ENCODE measurements at places on chromosomes 7 and 10.

DNA sequence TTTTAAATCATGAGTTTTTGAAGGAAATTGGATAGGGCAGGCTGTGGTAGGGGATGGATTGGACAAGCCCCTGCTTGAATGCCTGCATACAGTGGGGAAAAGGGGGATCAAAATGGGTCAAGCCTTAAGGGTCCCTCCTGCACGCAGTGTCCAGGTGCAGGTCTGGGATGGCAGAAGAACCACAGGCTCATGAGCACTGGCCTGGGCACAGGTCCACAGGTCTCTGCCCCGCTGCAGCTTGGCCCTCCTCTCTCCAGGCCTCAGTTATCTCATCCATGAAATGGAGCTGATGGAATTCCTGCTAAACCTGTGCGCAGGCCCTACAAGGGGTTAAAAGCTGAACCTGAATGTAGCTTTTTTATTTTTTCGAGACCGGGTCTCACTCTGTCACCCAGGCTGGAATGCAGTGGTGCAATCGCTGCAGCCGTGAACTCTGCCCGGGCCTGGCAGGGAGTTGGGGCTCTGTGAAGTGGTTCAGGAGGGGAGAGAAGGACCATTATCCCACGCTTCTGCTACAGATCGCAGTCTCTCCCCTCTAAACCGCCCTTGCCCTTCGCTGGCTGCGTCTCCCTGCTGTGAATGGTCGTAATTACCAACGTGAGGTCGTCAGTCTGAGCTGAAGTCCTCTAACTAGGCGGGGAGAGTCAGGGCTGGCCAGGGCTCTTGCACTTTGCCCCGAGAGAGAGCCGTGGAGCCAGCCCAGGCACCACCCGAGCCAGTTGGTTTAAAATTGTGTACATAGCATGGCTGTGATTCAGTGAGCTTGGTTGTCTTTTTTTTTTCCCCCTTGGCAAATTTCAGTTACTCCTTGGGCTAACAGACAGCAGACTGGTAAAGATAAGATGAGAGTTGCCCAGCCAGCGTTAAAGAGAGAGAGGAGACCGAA, 77.5 kb upstream of the GTF2I start:
- DNase-seq = no peak

GRCh38 chr7:25949736-25950487, 202.1 kb upstream of the NFE2L3 start:
- DNase-seq = no peak

GRCh38 chr10:30014511-30014910, 44.9 kb downstream of the JCAD start:
- no peak for DNase-seq

DNA sequence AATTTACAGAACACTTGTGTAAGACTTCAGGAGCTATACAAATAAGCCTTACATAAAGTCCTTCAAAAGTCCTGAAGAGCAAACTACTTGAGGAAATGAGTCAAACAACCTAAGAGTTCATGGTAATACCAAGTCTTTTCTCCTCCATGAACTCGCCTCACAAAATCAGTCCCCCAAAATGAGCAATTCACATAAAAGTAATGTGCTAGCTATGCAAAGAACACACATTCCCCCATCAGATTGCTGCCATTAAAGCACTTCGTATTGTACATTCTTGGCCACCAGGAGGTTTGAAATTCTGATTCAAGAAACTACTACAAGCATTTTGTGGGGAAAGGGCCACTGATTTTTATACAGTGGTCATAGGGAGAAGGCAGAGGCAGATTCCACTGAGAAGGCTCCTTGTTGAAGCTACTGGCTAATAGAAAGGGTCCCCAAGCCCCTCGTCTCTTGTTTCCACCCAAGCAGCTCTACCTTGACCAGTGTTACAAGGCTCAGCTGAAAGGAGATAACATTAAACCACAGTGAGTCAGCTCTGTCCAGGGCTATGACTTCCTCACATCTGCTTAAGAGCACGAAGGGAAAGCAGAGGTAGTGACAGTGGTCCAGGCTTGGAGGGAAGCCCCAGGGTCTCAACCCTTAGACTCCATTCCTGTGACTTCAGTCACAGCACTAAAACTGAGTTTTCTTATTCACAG, 115.2 kb upstream of the CDK1 start:
- no peak for DNase-seq

- DNase-seq = no peak
These were observed 81.4 kb downstream of the ZNF33B start for GRCh38 chr10:42556931-42557330.

DNA sequence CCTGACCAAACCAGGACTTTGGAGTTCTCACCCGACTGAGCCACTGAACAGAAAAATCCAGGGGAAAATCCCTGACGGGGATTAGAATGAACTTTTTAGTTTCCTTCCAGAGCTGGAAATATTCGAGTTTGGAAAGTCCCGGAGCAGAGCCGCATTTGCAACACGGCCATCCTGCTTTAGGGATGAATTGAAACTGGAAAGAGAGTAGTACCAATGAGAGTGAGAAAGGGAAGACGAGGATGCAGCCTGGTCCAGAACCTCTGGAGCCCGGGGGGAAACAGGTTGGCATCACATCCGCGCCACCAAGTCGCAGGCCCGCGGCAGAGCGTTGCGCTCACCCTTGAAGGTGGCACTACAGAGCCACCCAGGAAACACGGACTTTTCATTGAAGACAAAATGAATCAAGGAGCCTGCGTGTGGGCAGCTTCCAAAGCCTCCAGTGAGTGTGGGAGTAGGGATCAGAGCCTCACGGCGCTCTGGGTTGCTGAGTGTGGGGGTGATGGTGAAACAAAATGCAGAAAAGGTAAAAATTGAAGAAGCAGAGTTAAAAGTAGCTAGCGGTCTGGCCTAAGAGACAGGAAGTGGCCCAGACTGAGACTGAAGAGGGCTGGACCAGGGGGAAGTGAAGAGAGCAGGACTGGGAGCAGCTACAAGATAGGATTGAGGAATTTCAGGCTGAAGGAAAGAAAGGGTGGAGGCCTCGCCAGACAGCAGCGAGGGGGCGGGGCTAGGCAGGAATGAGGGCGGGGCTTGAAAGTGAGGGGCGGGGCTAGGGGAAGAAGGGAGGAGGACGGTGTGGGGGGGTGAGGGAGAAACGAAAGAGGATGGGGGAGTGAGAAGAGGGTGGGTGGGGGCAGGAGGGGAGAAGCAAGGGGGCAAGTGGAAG, 1.8 kb downstream of the SMURF1 start:
- no peak for DNase-seq

GRCh38 chr10:124612611-124613498, 131.3 kb downstream of the FAM53B start:
- DNase-seq = no peak

DNA sequence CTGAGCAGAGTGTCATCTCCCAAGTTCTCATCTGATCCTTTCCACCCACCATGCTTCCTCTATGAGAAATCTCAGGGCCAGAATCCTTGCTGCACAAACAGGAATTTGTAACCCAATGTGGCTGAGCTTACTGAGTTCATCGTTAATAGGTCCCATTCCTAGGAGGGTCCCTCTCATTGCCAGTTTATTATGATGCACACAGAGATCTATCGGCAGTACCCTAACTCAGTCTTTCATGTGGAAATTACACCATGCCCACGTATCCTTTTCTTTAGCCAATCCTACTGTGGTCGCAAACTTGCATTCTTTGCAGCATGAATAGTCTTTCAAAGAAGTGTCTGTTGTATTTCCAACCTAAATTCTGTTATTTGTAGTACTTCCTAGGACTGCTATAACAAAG, 12.1 kb downstream of the TMEM236 start:
- no peak for DNase-seq

DNA sequence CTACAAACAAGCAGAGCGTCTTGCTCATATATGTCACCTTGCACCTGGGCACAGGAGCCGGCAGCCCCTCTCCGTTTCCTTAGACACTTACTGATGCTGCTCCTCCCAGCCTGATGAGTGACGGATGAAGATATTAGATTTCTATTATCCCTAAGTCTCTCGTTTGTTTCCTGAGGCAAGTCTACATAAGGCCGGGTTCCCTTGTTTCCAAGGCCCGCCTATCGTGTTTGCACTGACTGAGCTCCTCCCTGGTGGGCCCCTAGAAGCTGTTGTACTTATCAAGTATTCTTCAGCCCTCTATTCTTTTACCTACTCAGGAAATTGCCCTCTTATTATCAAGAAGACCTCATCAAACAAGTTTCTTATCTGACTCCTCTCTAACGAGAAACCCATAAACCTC, 18.5 kb downstream of the SH3PXD2A start:
- no peak for DNase-seq

- DNase-seq = no peak
These were observed 37.2 kb downstream of the RAPGEF5 start for GRCh38 chr7:22319424-22320403.

- no peak for DNase-seq
These were observed 140.6 kb downstream of the COBL start for GRCh38 chr7:51175992-51176388.

DNA sequence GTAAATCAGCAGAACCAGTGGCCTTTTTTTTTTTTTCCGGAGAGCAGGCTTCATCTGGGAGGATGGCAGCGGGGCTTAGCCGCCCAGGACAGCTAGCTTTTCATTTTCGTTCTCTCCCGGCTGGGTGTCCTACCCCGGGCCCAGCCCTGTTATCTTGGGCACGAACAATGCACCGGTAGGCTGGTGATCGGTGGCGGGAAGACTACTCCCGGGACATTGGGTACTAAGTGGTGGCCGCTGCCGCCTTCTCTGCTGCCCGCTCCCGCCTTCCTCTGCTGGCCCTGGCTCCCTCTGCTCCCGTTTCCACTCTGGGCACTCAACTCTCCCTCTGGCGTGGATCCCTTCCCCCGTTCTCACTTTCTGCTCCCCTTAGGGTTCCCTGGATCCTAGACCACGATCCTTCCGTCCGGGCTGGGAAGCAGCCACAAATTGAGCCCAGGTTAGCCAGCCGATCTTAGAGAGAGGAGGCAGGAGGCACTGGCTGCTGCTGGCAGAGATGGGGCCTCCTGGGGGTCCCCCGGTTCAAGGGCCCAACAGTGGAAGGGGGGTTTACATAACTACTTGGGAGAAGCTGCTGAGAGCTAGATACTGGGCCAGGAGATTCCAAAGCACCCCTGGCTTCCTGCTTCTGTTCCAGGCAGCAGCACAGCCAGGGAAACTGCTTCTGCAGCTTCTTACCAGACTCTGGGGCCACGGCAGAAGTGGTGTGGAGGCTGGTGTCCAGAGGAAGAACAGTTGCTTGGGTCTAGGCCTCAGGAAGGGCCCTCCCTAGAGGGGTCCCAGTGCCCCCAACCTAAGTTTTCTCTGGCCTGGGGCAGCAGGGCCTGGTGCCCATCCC, 1.8 kb downstream of the TLX1 start:
- no peak for DNase-seq

GRCh38 chr7:133723044-133723443, 404.1 kb upstream of the LRGUK start:
- DNase-seq = no peak

- DNase-seq = no peak
These were observed 18.4 kb upstream of the GOLGA7B start for GRCh38 chr10:97831259-97831658.

GRCh38 chr7:72140566-72140965, 271.6 kb downstream of the CALN1 start:
- DNase-seq = no peak

GRCh38 chr10:101841826-101842225, 1.8 kb downstream of the KCNIP2 start:
- DNase-seq = no peak

DNA sequence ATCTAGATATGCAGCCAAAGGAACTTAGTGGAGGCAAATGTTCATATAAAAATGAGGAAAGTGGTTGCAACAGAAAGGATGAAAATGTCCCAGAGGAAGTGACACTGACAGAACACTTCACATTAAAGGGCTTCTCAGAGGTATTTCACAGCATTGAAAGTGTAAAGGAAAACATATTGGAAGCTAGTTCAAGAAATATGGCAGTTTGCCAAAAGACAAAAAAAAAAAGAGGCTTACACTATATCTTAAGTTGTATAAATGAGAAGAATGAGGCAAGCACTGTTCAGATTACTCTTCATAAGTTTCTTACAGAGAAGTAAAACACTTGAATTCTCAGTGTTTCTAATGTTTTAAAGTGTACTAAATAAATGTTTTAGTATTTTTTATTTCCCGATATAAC, 20.1 kb downstream of the RUNDC3B start:
- no peak for DNase-seq

DNA sequence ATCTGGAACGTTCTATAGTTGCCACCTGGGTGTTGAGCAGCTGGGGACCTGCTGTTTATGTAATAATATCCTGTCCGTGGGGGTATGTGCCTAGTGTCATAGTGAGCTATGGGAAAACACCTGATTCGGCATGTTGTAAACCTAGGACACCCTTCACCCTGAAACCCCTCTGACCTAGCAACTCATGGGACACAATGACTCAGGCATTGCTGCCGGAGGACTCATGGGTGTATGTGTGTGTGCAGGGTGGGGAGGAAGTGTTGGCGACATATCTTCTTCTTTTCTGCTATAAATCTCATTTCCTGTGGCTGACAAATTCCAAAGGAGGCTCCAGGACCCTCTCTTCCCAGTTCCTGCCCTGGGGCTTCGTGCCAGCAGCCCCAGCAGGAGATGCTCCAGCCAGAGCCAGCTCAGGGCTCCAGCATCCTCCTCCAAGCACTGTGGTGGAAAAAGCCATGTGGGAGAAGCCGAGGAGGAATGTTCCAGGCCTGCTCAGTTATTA, 77.0 kb upstream of the PODXL start:
- DNase-seq = no peak

GRCh38 chr7:140593672-140593982, 47.0 kb downstream of the DENND2A start:
- DNase-seq = no peak

GRCh38 chr10:133252223-133252552, 14.5 kb downstream of the VENTX start:
- DNase-seq = no peak

- no peak for DNase-seq
These were observed 331.5 kb downstream of the DNAJB6 start for GRCh38 chr7:157668221-157668883.

DNA sequence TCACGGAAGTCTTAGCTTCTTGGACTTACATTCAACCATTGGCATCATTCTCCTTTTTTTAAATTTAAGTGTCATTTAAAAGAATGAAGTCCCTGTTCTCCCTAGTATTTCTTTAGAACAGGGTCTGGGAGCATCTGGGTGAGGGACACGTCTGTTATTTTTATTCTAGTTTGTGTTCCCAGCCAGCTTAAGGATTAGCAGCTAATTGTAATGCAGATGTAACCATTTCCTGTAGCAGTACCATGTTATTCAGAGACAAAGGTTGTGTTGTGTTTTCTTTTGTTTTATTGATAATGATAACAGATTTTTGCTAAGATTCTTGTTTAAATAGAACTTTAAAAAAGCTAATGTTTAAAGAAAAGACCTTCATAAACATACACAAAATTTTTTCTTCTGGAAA, 34.3 kb downstream of the BMS1 start:
- no peak for DNase-seq

All from iPS DF 6.9 (cell line).